ENCODE measurements at places on chromosomes 3 and 15. TPM values are rescaled to one million over a fixed set of nuclear protein-coding genes. Genes with fewer than 3 reads are reported as not detected.

Gene SERINC4
- total RNA-seq = 0.17 TPM

DNA sequence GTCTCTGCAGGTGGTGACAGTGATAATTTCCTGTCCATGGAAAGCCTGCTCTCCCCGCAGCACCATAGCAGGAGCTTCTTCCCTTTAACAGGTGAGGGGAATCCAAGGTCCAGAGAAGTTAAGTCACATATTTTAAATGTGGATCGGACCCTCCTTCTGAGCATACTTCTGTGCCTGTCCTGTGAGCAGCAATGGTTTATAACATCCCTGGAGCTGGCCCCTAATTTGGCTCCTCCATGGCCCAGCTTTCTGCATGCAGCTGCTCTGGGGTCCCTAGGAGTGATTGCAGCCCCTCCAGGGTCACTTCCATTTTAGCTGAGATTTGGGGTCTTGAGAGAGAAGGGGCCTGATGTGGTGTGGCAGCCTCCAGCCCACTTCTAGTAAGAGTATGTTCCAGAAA is 127.8 kb downstream of the EEFSEC start:
- DNase-seq = no peak
- H3K27me3 ChIP-seq = no peaks in the 10 kb centered on the region
- peak overlapping the region; percentile 6 for H3K27ac ChIP-seq
- peak overlapping the region; percentile 21 for H3K4me3 ChIP-seq
- H3K4me1 ChIP-seq = peaks cover 22% of the 10 kb centered on the region

Gene LRRC31
- not detected for total RNA-seq

DNA sequence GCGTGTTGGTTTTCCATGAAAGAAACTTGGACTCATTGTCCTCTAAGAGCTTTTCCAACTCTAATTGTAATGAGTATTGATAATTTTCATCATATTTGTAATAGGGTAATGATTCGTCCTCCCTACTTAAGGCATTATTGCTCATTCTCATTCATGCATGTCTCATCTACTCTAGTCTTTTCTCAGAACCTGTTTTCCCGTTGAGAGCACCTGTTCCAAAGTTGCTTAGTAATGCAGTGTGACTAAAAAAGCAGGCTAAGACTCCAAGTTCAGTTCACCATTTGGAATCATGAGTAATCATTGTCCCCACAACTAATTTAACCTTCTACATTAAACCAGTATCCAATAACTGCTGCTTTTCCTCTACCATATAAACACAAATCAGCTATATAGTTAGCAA is 84.0 kb downstream of the FILIP1L start:
- no peak for DNase-seq
- no peaks in the 10 kb centered on the region for H3K36me3 ChIP-seq
- no peaks in the 10 kb centered on the region for H3K27me3 ChIP-seq

Data from H9 (cell line).